ENCODE measurements at places on chromosomes 6 and 20. TPM values are rescaled to one million over a fixed set of nuclear protein-coding genes. Genes with fewer than 3 reads are reported as not detected.

The ESR1 gene
- 0.04 TPM for total RNA-seq

The GUCA1A gene
- not detected for total RNA-seq

The C6orf15 gene
- total RNA-seq, result not detected

The TBX18 gene
- total RNA-seq, result 25.9 TPM

The TMEM200A gene
- not detected for total RNA-seq

The PTCRA gene
- not detected for total RNA-seq

The TRIM39 gene
- 11.8 TPM for total RNA-seq

The NKAIN4 gene
- total RNA-seq, result not detected
